Vagina (tissue), 2 donors: ENCODE measurements at places on chromosomes 12 and 14.

GRCh38 chr14:92991536-92991935 lies 68.6 kb downstream of the CHGA start:
- H3K4me1 ChIP-seq: peaks cover 20% of the 10 kb centered on the region
- DNase-seq: no peak
- no peaks in the 10 kb centered on the region for H3K27me3 ChIP-seq
- no peak overlapping the region for H3K27ac ChIP-seq

DNA sequence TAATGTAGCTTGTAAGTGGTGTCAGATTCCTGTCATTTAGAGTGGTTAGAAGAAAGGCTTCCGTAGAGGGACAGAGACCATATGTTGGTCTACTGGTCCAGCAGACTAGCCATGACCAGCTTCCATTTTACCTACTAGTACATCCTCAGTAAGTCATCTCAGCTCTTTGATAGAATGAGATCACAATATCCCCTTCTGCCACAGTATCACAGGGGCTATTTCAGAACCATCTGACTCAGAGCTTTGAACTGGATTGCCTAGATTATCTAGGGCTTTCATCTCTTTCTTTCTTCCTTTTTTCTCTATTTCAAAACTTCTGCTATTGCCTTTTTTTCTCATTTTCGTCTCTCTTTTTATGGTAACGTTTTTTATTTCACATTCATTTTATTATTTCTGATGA lies 4.7 kb downstream of the ZDHHC17 start:
- H3K36me3 ChIP-seq: no peaks in the 10 kb centered on the region
- no peak for DNase-seq
- no peak overlapping the region for H3K4me3 ChIP-seq
- no peak overlapping the region for H3K27ac ChIP-seq
- H3K4me1 ChIP-seq: peaks cover 49% of the 10 kb centered on the region

DNA sequence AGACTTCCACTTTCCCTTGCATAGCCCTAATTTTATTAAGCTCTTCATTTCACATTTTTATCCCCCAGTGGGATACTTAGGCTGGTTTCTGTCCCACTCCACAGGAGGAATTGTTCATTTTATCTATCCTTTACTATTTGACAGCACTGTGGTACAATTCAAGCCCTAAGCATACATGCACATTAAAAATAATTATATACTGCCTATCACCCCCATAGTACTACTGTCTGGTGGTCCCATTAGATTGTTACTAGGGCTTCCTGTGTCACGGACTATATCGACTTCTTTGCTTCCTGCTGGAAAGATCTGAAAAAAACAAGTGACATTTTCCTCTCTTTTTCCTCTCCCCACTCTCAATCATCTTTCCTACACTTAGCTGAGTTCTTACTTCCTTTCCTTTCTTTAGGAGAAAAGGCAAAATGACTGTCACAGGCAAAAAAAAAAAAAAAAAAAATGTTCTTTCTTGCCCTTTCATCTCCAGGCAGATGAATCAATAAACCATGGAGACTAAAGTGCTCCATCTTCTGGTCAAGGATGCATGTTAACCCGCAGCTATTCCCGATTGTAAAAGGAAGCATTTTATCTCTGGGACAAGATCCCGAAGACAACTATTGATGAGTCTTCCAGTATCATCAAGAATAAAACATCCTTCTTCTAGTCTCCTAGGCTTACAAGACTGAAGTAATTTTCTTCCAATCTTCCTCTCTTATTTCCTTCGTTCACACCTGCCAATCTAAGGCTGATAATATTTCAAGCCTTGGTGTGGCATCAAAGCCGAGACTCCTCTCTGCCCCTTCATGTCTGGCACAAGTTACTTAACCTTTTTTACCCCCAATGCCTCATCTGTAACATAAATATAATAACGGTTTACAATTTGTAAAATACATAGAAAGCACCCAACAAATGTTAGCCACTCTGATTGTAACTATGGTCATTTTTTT lies 94.4 kb upstream of the PLEKHG7 start:
- DNase-seq: no peak
- no peak overlapping the region for H3K27ac ChIP-seq
- peaks cover 12% of the 10 kb centered on the region for H3K4me1 ChIP-seq
- no peak overlapping the region for H3K4me3 ChIP-seq

DNA sequence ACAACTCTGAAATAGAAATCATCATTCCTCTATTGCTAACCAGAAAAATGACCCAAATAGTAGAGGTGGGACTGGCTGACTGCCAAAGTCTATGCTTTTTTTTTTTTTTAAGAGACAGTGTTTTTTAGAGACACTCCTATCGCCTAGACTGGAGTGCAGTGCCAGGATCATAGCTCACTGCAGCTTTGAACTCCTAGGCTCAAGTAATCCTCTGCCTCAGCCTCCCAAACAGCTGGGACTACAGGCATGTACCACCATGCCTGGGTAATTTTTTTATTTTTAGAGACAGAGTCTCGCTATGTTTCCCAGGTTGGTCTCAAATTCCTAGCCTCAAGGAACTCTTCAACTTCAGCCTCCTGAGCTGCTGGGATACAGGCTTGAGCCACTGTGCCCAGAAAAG lies 19.2 kb downstream of the NR2C1 start:
- H3K4me3 ChIP-seq: no peak overlapping the region
- H3K27me3 ChIP-seq: no peaks in the 10 kb centered on the region
- no peak overlapping the region for H3K27ac ChIP-seq

- no peaks in the 10 kb centered on the region for H3K27me3 ChIP-seq
- no peaks in the 10 kb centered on the region for H3K36me3 ChIP-seq
- no peak for DNase-seq
- peaks cover 27% of the 10 kb centered on the region for H3K4me1 ChIP-seq
These were observed 32.7 kb downstream of the DIP2B start for GRCh38 chr12:50537538-50537919.

DNA sequence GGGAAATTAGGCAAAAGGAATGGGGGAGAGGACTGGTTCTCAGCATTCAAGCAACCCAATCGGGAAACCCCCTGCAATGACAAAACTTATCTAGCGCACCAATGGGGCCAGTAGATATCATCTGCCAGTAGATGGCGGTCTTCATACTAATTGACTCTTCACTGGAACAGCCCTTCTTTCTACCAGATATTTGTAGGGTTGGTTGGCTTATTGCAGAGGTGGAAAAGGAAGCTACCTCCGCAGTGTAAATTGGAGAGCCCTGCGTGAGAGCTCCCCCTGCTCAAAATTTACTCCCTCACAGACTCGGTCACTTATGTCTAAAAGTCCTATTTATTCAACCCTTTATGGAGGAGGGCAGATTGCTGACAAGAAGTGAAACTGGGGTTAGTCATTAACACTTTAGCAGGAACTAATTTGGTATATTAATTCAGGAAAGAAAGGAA lies 166.1 kb upstream of the CCND2 start:
- H3K27ac ChIP-seq: no peak overlapping the region
- H3K27me3 ChIP-seq: no peaks in the 10 kb centered on the region
- no peaks in the 10 kb centered on the region for H3K36me3 ChIP-seq
- no peaks in the 10 kb centered on the region for H3K4me1 ChIP-seq
- no peak overlapping the region for H3K4me3 ChIP-seq

DNA sequence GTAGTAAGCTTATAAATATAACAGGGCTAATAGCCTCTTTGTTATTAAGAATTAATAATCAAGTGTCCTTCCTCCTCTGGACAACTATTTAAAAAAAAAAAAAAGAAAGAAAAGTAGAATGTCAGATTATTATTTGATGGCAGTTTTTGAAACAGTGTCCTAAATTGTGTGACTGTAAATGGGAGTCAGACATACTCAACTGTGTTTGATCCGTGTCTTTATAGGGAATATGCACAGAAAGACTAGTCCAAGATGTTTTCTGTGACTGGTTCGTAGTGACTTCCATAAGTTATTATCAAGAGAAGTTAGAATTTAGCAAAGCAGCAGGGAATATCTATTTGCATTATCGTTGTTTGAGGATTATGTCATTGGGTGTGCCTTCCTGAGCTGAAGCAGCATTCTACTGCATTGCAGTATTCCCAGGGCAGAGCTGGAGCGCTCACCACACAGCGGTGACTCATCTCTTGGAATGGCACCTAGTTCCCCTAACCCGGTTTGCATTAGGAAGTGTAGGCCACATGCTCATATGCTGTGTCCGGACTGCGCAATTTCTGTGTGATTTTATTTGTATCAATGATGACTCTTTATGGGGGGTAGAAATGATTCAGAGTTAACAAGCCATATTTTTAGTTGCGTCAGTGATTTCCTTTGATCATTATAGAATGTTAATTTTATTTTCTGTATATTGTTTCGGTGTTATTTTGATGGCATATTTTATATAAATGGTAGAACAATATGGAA lies 7.9 kb downstream of the DYNC1H1 start:
- H3K4me3 ChIP-seq: no peak overlapping the region
- H3K36me3 ChIP-seq: peaks cover 25% of the 10 kb centered on the region
- H3K27me3 ChIP-seq: no peaks in the 10 kb centered on the region
- peaks cover 67% of the 10 kb centered on the region for H3K4me1 ChIP-seq
- peak overlapping the region; percentile 79 for H3K27ac ChIP-seq

- no peak overlapping the region for H3K4me3 ChIP-seq
- peaks cover 8% of the 10 kb centered on the region for H3K4me1 ChIP-seq
- no peak for DNase-seq
- H3K27ac ChIP-seq: no peak overlapping the region
- H3K36me3 ChIP-seq: no peaks in the 10 kb centered on the region
These were observed 3.0 kb upstream of the HOXC13 start for GRCh38 chr12:53935383-53936341.

GRCh38 chr12:47022296-47022695 lies 57.1 kb upstream of the PCED1B start:
- H3K4me3 ChIP-seq: no peak overlapping the region
- H3K27ac ChIP-seq: no peak overlapping the region
- no peaks in the 10 kb centered on the region for H3K36me3 ChIP-seq
- H3K27me3 ChIP-seq: no peaks in the 10 kb centered on the region
- no peak for DNase-seq
